Fibroblast of skin of left quadriceps (primary cell): ENCODE measurements at places on chromosomes 1 and 21.

GRCh38 chr1:221468546-221468945 is 273.3 kb downstream of the DUSP10 start:
- no peak for DNase-seq

DNA sequence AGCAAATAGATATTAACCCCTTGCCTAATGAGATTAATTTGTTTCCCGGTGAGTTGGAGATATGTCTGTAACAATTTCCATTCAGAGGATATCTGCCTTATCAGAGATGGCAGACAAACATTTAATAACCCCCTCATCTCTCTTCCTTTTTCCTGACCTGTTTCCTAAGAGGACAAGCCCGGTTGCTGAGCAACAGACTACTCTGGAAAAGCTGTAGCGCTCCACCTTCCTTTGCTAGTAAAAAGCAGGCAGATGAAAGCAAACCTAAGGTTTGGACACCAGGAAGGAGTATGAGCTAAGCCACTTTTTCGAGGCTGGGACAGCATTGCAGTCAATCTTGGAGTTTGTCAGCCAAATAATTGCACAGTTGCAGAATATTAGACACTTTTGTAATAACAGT is 82.4 kb downstream of the RGS21 start:
- DNase-seq: no peak

DNA sequence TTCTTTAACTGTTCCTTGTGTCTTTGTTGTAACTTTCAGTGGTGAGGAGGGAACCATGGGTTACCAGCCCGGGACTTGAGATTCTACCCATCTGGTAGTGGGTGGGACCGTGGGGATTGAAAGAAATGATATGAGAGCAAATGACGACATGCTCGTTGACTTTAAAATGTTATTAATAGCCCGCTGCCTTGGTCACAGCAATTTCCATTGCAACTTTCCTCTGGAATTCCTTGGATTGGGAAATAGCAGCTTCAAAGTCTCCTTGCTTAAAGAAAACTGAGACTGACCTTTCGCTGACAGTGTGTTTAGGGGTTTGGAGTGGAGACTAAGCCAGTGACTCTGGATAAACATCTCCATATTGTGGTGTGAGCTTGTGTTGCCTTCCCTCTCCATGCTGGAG is 44.2 kb upstream of the MARK1 start:
- DNase-seq: no peak

GRCh38 chr1:15295696-15296095 is 48.7 kb downstream of the FHAD1 start:
- DNase-seq: no peak

- DNase-seq: no peak
Observed at GRCh38 chr1:11749203-11749689, 12.7 kb upstream of the C1orf167 start.

- peak; percentile 88 for DNase-seq
Observed at GRCh38 chr1:77170687-77171086, 48.5 kb downstream of the PIGK start.

GRCh38 chr1:31374511-31375196 is 1.8 kb upstream of the FABP3 start:
- DNase-seq: no peak

DNA sequence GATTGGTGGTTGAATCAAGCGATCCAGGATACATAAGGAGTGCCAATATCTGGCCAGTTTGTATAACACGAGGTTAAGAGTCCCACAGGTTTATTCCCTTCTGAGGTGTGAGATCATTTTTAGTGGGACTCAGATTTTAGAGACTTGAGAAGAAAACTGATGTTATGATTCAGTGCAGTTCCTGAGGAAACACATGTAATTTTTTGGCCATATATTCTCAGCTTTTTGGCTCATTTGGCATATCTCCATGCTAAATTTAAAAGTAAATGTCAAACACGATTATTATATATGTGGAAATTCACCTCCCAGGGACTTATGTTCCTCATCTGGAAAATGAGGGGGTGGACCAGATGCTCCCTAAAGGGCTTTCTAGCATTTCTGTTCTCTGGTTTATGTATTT is 39.2 kb upstream of the SERBP1 start:
- DNase-seq: no peak

DNA sequence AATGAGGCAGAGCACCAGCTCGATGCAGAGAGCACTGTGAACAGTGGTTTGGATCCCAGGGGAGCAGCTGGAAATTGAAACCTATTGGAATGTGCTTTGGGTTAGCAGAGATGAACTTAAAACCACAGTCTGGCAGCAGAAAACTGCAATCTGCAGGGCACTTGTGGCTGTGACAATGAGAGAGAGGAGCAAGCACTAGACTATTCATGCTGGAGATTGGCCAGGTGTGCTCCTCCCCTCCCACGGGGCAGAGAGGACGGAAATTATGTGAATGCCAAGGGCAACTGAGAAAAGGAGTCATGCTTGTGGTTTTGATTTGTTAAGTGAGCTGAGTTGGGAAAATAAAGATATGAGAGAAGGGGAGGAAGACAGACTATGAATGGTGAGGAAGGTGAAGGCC is 38.1 kb downstream of the HSD3B2 start:
- DNase-seq: peak; percentile 45

DNA sequence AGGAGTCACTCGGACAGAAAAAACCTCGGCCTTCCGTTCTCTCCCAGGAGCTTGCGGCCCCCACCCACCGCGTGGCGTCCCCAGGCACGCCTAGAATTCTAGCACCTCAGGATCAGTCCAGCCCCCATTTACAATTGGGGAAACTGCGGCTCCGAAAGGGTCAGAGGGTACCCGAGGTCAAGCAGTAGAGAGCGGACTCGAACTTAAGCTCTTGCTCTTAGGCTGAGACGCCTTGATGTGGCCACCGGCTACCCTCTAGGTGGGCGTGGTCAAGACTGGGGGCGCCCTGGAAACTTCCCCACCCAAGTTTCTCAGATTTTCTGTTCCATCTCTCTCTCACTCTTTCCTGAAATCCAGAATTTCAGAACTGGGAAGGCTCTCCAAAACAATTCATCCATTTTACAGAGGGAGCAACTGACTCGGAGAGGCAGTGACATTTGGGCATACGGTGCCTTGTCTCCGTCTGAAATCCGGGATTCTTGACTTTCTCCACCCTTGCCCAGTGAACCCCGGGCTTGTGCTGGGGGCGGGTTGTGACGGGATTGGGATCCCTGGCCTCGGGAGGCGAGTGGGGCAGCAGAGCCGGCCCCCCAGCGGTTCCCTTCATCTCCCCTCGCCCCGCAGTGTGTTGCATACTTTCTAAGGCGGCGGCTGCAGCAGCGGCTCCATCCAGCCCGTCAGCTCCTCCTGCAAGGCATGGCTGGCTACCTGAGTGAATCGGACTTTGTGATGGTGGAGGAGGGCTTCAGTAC is 777 bp downstream of the AZIN2 start:
- DNase-seq: no peak

GRCh38 chr1:12186679-12186985 is 19.8 kb downstream of the TNFRSF1B start:
- DNase-seq: no peak

DNA sequence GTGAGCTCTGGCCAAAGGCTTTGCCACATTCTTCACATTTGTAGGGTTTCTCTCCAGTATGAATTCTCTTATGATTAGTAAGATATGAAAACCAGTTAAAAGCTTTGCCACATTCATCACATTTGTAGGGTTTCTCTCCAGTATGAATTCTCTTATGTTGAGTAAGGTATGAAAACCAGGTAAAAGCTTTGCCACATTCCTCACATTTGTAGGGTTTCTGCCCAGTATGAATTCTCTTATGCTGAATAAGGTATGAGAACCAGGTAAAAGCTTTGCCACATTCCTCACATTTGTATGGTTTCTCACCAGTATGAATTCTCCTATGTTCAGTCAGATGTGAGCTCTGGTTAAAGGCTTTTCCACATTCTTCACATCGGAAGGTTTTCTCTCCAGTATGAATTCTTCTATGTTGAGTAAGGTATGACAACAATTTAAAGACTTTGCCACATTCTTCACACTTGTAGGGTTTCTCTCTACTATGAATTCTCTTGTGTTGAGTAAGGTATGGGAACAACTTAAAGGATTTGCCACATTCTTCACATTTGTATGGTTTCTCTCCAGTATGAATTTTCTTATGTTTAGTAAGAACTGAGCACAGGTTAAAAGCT is 20.7 kb downstream of the ZNF695 start:
- DNase-seq: no peak

- DNase-seq: no peak
Observed at GRCh38 chr1:185348985-185349384, 31.9 kb upstream of the IVNS1ABP start.

- DNase-seq: no peak
Observed at GRCh38 chr1:180020017-180020416, 65.4 kb downstream of the CEP350 start.

DNA sequence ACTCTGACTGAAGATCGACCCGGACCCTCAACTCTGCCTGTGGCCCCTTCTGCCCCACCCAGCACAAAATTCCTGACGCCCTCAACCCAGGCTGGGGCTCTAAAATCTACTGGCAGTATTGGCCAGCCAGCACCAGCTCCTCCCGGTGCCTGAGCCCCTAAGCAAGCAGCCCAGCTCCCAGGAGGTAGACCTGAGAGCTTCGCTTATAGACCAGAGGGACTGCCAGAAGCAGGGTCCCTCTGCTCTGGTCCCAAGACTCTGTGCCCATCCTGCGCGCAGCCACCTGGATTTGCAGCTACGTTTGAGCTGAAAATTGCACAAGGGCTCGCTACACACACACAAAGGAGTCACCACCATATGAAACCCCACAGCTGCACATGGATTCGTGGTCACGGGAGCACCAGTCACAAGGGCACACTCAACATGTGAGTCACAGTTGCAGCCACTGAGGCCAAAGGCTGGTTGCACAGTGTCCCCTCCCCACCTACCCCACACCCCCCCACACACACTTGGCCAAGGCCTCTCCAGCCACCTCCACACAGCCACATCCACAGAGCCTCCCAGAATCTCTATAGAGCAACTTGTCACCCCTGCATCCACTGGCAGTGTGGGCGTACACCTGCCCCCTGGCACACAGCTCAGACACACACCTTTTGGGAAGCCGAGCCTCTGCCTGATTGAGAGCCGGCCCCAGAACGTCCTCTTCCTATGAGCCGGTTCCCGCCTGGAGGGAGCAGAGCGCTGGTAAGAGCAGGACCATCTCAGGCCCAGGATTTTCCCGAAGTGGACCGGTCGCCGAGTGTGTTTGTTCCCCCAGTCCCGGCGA is 1.1 kb upstream of the DMBX1 start:
- no peak for DNase-seq

GRCh38 chr1:50349242-50349565 is 74.0 kb downstream of the DMRTA2 start:
- DNase-seq: no peak

- DNase-seq: no peak
Observed at GRCh38 chr1:172530000-172530399, 3.0 kb upstream of the SUCO start.

DNA sequence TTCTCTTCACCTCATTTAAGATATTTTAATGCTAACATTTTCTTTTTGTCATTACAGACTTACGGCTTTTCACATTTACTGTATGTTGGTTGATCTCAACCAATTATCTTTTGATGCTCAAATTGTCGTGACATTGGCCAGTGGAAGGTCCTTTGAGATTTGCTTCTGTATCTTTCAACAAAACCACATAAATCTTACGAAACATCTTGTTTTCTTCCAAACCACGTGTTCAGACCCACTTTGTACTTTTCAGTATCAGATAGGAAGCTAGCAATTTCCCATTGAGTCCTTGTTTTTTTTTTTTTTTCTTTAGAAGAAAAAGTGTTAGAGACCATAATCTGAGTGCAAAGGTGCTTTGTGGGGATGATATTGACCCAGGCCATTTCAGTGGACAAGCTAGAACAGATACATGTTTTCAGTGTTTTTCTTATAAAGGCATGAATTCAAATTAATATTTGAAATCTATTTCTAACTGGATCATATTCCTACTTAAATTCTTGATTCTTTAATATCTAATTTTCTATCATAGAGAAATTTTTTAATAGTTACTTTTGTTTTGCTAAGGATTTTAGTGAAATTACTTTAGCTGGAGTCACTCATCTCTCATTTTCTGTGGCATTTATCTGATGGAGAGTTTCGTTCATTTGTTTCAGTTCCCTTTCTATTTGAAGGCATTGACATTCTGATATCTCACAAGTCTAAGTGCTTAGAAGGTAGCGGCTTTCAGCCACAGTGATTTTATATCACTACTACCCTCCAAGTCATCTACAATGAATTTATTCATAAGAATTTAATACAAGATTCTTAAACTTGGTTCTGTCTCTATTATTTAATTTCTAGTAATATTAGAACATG is 26.7 kb downstream of the ATG4C start:
- DNase-seq: no peak

DNA sequence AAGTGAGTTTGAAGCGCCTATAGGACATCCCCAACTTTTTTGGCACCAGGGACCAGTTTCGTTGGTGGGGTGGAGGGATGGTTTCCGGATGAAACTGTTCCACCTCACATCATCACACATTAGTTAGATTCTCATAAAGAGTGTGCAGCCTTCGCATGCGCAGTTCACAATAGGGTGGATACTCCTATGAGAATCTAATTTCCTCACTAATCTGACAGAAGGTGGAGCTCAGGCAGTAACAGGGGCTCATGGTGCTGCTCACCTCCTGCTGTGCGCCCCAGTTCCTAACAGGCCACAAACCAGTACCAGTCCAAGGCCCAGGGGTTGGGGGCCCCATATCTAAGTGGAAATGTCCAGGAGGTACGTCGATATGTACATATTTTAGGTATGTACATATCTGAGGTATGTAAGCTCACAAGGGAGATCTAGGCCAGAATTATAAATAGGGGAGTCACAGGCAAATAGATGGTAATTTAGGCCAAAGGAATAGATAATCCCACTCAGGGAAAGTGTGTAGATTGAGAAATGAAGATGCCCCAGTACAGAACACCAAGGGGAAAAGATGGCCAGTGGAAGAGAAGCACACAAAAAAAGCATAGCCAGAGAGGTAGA is 27.5 kb upstream of the RASAL2 start:
- DNase-seq: no peak

GRCh38 chr1:8142955-8143629 is 117.0 kb upstream of the ERRFI1 start:
- DNase-seq: peak; percentile 75

DNA sequence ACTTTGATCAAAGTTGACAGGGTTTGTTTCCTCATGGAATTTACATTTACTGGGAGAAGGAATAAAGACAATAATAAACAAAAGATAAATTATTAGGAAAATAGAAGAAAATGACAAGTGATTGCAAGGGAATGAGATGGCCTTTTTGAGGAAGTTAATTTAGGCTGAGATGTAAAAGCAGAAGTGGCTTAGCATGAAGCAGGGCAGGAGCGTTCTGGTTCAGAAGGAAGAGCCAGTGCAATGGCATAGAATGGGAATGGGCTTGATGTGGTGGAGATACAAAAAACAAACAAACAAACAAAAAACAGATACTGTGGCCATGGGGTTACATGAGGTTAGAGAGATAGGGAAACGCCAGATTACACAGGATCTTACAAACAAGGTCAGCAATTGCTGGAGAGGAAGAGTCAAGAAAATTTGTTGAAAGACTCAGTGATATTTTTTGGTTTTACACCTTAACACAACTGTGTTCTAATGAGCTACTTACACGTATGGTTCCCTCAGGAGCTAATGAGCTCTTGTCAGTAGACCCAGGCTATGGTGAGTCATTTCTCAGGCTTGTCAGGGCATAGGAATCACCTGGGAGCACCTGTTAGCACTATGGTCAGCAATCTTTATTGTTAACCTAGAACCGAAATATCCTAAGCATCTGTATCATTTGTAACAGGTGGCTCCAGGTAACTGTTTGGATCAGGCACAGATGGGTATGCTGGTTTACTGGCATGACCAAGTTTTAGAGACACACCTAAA is 8.7 kb upstream of the CADM3 start:
- no peak for DNase-seq
